Neuronal stem cell (in vitro differentiated cells): ENCODE measurements at places on chromosomes 2 and 18.

DNA sequence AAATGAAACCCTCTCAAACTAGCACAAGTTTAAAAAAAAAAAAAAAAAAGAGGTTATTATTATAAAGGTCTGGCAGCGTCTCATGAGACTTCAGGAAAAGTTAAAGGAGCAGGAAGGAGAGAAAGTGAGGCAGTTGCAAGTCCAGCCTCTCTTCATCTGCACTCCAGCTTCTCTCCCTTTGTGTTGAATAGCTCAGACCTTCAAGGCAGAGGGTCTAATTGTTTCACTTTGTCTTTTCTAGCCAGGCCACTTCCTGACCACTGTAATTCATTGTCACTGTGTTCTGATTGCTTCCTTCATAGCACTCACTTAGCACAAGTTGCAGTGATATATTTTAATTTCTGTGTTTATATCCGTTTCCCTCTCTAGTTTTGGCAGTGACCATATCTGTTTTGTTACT lies 99.9 kb downstream of the SPATS2L start:
- DNase-seq: no peak

DNA sequence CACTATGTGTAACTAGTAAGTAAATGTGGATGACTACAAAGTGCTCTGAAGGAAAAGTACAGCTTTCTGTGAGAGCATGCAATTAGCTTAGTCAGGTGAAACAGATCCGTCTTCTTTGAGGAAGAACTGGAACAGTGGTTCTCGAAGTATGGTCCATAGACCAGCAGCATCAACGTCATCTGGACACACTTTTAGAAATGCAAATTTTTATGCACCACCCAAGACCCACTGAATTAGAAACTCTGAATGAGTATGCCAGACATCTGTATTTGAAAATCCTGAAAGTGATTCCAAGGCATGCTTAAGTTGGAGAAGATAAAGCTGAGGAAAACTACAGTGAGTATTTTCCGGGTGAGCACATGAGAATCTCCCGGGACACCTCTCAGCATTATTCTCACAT lies 130.7 kb upstream of the SPHKAP start:
- no peak for DNase-seq

GRCh38 chr2:232438951-232439757 lies 16.8 kb upstream of the ALPI start:
- DNase-seq: no peak

- no peak for DNase-seq
Measured at GRCh38 chr2:1968988-1969700, 224.8 kb upstream of the PXDN start.

DNA sequence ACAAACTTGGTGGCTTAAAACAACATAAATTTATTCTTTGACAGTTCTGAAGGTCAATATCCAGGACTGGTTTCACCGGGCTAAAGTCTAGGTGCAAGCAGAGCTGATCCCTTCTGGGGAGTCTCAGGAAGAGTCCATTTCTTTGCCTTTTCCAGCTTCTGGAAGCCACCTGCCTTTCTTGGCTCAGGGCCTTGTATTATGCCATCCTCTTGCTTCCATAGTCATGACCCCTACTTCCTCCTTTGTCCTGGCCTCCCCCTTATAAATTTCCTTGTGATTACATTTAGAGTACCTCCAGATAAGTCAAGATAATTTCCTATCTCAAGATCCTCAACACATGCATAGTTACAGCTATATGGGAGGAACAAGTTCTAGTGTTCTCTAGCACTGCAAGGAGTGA lies 1089.5 kb downstream of the LRP1B start:
- no peak for DNase-seq

DNA sequence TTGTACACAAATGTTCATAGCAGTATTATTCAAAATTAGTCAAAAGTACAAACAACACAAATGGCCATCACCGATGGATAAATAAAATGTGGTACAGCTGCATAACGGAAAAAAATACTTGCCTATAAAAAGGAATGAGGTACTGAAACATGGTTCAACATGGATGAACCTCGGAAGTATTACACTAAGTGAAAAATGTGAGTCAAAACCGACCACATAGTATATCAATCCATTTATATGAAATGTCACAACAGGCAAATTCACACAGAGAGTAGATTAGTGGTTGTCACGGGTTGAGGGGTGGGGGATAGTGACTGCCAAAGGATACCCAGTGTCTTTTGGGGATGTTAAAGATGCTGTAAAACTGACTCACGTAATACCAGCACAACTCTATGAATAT lies 3.5 kb downstream of the SS18 start:
- DNase-seq: no peak

GRCh38 chr2:80525152-80525551 lies 220.6 kb upstream of the LRRTM1 start:
- no peak for DNase-seq

DNA sequence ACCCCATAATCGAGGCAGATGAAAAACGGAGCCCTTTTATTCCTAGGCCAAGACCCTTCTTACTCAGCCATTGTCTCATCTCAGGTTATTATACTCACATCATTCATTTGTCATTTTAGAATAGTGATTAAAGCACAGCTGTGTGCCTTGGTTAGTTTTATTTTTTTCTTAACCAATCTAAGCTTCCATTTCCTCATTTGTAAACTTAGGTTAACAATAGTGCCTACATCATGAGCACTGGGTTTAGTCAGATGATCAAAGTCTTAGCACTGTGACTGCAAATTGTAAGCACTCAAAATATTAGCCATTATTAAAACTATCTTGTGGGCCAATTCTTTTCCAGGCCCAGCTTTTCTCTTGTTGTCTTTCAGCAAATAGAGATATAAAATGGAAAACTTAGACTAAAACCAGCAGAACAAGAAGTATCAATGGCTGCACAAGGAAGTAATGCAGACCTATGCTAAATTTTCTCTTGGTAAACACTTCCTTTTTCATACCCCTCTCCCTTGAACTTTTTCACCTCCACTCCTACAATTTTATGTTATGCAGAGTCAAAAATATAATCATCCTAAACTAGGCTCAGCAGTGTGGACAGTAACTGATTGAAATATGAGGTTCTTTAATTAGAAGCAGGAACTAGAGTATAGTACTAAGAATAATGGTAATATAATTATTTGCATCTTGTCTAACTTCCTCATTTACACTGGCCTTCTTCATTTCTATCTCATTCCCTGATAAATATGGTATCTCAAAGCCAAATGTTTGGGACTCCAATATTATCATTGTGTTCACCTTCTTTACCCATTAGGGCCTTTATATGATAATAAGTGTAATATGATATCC lies 21.5 kb upstream of the GALNT3 start:
- DNase-seq: no peak

GRCh38 chr18:44502790-44503189 lies 177.9 kb upstream of the SETBP1 start:
- no peak for DNase-seq

DNA sequence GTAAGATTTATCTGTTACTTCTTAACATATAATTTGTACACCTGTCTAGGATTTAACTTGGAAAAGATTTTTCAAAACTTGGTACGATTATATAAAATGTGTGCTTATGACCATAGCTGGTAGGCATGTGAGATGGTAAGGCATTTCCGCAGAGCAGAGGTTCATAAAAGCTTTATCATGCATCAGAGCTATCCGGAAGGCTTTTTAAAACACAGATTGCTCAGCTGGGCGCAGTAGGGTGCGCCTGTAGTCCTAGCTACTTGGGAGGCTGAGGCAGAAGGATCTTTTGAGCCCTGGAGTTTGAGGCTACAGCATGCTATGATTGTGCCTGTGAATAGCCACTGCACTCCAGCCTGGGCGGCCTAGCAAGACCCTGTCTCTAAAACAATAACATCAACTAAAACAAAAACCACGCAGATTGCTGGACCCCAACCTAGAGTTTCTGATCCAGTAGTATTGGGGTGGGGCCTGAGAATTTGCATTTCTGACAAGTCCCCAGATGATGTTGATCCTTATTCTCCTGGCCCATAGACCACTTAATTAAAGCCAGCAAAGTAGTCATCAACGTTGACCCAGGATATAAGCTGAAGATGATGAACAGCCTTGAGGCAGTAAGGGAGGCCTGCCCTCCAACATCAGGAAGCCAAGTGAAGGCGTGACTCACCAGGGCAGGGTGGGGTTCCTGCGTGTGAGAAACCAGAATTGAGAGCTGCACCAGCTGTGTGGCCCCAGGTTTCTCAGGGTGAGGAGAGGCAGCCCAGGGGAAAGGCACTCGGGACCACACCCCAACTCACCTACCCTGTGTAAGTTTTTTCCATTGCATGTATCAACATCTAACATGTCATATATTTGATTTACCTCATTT lies 21.6 kb upstream of the SLC20A1 start:
- DNase-seq: no peak

GRCh38 chr2:26536371-26537068 lies 58.6 kb upstream of the OTOF start:
- no peak for DNase-seq

GRCh38 chr2:66323406-66323805 lies 111.5 kb upstream of the MEIS1 start:
- no peak for DNase-seq

DNA sequence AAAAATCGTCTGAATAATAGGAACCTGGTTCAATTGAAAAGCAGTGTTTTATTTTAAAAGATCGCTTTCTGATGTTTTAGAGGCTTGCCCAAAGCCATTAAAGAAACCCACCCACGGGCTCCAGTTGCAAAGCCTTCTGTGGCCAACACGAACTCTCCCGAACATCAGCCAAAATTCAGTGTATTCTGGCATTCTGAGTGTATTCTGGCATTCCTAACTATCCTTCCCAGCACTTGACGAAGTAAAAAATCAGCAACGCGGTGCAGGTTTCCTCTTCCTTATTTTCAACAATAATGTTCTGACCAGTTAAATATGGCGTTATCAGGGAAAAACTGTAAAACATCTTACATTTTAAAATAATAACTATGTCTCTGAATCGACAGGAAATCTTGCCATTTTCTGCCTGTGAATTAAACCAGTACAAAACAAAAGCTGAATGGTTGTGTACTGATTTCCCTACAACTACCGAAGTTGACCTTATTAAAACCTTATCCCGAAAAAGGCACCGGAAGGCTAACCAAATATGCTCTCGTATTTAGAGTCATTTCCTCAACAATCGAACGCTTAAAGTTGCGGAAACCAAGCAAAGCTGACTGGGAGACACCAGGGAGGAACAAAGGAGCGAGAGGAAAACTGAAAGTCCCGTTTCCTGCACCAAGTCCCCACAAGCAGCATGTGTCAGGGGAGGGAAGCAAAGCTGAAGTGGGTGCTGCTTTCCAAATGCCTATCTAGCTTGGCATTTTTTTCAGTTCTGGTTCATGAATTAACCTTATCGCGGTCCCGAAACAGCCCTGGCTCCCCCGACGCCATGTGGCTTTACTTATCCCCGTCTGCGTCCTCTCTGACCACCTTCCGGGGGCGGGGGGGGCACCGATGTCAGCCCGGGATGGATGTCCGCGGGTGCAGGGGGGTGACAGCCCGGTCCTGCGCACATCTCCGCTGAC lies 44.3 kb downstream of the ZNF516 start:
- DNase-seq: peak; percentile 35

GRCh38 chr2:205002390-205002789 lies 457.1 kb downstream of the PARD3B start:
- DNase-seq: no peak
